A549 treated with CORT108297 at 1 μM for 4 hours (cell line): ENCODE measurements at places on chromosomes 1 and 21. TPM values are rescaled to one million over a fixed set of nuclear protein-coding genes. Genes with fewer than 3 reads are reported as not detected.

The CR1L gene
- 0.16 TPM in 1 of 5 replicates, not detected in the others for total RNA-seq

The RSPO1 gene
- 0.09 to 0.16 TPM (median 0.10 TPM) in 5 replicates for total RNA-seq

The JUN gene
- total RNA-seq: 32.0 to 45.8 TPM (median 40.9 TPM) in 5 replicates

The XCL2 gene
- total RNA-seq: not detected in 5 replicates

The CCT8 gene
- total RNA-seq: 168 to 217 TPM (median 177 TPM) in 5 replicates

The S100A7A gene
- total RNA-seq: not detected in 5 replicates

The OR2M4 gene
- not detected in 5 replicates for total RNA-seq

The DCLRE1B gene
- total RNA-seq: 8.3 to 9.9 TPM (median 9.5 TPM) in 5 replicates

The LY9 gene
- 0.06 to 0.10 TPM (median 0.08 TPM) in 5 replicates for total RNA-seq

The HES5 gene
- not detected in 5 replicates for total RNA-seq

The ATXN7L2 gene
- 1.8 to 3.4 TPM (median 2.3 TPM) in 5 replicates for total RNA-seq

The HSD17B7 gene
- total RNA-seq: 8.0 to 10.9 TPM (median 9.5 TPM) in 5 replicates

The EPHA10 gene
- total RNA-seq: 0.63 to 0.91 TPM (median 0.83 TPM) in 5 replicates

The CFHR2 gene
- total RNA-seq: not detected in 5 replicates

The ANKRD65 gene
- 0.04 to 0.07 TPM (median 0.06 TPM) in 4 of 5 replicates, not detected in the other for total RNA-seq

The PCSK9 gene
- total RNA-seq: 2.0 to 4.6 TPM (median 3.5 TPM) in 5 replicates

The RBM11 gene
- total RNA-seq: not detected in 5 replicates

The COL24A1 gene
- 0.01 to 0.03 TPM (median 0.03 TPM) in 4 of 5 replicates, not detected in the other for total RNA-seq

The TMEM240 gene
- 0.37 to 0.80 TPM (median 0.47 TPM) in 5 replicates for total RNA-seq

The CENPS gene
- total RNA-seq: 29.3 to 32.3 TPM (median 29.8 TPM) in 5 replicates

The ST7L gene
- 11.8 to 13.5 TPM (median 12.8 TPM) in 5 replicates for total RNA-seq

The CD101 gene
- total RNA-seq: 0.10 to 0.46 TPM (median 0.29 TPM) in 5 replicates

The CD2 gene
- not detected in 5 replicates for total RNA-seq

The AMY2B gene
- 0.39 to 0.71 TPM (median 0.55 TPM) in 5 replicates for total RNA-seq

The ARHGEF10L gene
- total RNA-seq: 4.8 to 8.5 TPM (median 6.9 TPM) in 5 replicates

The ALX3 gene
- total RNA-seq: not detected in 5 replicates

The LAD1 gene
- total RNA-seq: 0.43 to 0.80 TPM (median 0.54 TPM) in 5 replicates

The ARHGAP29 gene
- total RNA-seq: 12.7 to 17.4 TPM (median 14.5 TPM) in 5 replicates

The S100A14 gene
- 0.30 to 0.71 TPM (median 0.40 TPM) in 5 replicates for total RNA-seq

The MATN1 gene
- total RNA-seq: 0.03 to 0.15 TPM (median 0.06 TPM) in 4 of 5 replicates, not detected in the other
